ENCODE measurements at places on chromosomes 13 and 19.

DNA sequence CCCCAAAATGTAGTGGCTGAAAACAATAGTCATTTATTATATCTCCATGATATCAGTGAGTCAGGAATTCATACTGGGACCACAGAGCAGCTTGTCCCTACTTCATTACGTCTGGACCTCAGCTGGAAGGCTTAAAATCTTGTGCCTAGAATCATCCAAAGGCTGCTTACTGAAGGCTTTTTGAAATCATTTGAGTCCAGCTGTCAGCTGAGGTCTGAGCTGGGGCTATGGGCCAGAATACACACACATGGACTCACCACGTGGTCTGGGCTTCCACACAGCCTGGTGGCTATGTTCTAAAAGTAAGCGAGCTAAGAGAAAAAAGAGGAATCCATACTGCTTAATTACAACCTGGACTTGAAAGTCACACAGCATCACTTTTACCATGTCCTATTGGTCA, 209.2 kb downstream of the KCTD12 start:
- peak; percentile 41 for DNase-seq

DNA sequence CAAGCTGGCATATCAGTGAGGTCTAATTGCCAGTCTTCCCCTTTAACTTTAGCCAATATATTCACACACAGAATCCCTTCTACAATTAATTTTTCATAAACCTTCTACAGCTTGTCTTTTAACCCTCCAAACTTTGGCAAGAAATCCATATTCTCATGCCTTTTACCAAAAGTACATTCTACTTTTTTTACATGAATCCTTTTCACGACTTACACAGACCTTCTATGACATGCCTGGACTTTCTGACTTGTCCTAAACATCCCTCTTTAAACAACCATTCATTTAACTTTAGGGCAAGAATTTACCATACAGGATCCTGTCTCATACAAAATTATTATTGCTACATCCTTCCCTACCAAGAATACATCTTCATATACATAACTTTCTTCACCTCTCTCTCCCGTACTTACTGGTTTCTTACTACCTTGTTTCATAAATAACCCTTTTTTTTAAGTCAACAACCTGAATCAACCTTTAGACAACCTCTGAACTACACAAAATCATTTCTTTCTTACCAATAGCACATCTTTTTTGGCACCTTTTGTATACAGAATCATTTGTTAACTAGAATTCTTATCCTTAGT, 23.5 kb downstream of the ZNF544 start:
- no peak for DNase-seq

GRCh38 chr19:14497228-14497921, 1.4 kb upstream of the GIPC1 start:
- DNase-seq = no peak

- no peak for DNase-seq
These were observed 67.9 kb upstream of the ZNF724 start for GRCh38 chr19:23318143-23318542.

- DNase-seq = no peak
These were observed 2.4 kb downstream of the CCDC194 start for GRCh38 chr19:17391371-17392151.

GRCh38 chr19:39099341-39099740, 15.2 kb downstream of the ACP7 start:
- no peak for DNase-seq

- DNase-seq = no peak
These were observed 3.8 kb downstream of the ZIC2 start for GRCh38 chr13:99985241-99985874.

DNA sequence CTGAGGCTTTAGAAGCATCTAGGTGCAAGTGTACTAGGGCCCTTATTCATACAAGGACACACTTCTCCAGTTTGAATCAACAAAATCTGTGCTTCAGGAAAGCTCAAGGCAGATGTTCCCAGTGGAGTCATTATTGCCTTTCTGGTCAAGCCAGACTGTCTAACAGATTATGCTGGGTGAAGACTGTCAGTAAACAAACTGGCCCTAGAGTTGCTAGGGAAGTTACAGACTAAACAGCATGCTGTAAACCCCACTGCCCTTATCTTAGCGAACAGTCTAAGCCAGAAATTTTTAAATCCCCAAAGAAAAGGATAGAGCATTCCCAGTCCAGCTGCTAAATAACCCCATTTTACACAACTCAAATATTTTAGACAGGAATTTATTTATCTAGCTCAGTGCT, 1701.3 kb upstream of the PRR20A start:
- no peak for DNase-seq

- DNase-seq = no peak
These were observed 349 bp upstream of the KISS1R start for GRCh38 chr19:916645-917322.

- no peak for DNase-seq
These were observed 14.7 kb downstream of the GADD45B start for GRCh38 chr19:2490659-2491058.

DNA sequence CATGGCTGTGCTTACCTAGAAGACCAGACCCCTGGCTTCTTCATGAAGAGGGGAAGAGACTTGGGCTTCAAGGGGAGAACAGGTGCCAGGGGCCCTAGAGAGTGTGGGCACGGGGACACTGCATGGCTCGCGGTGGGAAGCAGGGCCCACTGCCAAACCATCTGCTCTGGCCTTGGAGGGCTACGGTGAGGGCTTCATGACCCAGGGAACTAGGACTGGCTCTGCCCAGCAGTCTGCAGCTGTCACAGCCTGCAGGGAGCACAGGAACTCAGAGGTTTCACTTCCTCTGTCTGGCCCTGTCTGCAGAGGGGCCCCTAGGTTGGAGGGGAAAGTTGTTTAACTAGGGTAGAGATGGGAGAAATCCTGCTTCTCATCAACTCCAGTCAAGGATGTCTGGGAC, 4.3 kb downstream of the ERCC1 start:
- DNase-seq = no peak

- DNase-seq = no peak
These were observed 166.8 kb downstream of the MAB21L1 start for GRCh38 chr13:35309706-35310105.

GRCh38 chr19:2969104-2969504, 8.3 kb upstream of the TLE6 start:
- no peak for DNase-seq

- no peak for DNase-seq
These were observed 212.5 kb upstream of the ZNF536 start for GRCh38 chr19:30159636-30160035.

GRCh38 chr19:14021474-14021873, 6.5 kb upstream of the RLN3 start:
- DNase-seq = no peak

- DNase-seq = no peak
These were observed 244.9 kb downstream of the NDFIP2 start for GRCh38 chr13:79725841-79726240.

DNA sequence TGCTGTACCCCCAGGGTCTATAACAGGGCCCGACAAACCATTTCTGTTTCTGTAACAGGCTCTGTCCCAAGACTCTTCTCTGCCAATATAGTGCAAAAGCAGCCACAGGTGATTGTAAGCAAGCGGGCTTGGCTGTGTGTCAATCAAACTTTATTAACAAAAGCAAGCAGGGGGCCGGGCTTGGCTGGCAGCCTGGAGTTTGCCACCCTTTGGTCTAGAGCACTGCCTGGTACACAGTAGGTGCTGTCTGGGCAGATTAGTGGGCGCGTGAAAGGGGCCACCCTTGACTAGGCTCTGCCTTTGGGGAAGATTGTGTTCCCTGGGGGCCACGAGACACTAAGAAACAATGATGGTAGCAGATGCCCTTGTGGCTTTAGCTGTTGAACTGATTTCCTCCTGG, 27.4 kb downstream of the CCL25 start:
- no peak for DNase-seq

DNA sequence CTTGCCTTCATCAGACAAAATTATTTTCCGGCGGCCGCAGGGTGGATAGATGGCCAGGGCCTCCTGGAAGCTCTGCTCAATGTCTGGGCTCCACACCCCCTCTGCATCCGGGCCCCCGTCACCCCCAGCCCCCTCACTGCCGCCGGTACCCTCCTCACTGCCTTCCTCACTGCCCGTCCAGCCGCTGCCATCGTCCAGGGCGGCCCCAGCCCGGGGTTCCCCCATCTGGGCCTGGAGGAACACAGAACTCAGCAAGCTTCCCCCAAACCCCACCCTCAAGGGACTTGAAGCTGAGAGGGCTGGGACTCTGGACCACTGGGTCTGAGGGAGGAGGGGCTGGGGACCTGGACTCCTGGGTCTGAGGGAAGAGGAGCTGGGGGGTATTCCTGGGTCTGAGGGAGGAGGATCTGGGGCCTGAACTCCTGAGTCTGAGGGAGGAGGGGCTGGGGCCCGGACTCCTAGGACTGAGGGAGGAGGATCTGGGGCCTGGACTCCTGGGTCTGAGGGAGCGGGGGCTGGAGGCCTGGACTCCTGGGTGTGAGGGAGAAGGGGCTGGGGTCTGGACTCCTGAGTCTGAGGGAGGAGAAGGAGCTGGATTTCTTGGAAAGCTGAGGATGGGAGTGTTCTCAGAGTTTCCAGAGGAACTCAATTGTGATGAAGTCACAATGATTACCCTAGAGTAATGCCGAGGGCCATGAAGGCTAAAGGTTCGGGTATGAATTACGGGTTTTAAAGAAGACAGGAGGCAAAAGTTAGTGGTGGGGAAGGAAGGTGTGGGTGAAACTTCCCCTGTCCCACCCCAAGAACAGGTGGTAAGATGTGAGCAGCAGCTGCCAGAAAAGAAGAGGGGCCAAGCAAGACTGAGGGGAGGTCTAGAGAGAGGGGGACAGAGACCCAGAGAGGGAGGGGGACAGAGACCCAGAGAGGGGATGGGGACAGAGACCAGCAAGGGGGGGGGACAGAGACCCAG, 2.1 kb downstream of the TEAD2 start:
- DNase-seq = no peak

DNA sequence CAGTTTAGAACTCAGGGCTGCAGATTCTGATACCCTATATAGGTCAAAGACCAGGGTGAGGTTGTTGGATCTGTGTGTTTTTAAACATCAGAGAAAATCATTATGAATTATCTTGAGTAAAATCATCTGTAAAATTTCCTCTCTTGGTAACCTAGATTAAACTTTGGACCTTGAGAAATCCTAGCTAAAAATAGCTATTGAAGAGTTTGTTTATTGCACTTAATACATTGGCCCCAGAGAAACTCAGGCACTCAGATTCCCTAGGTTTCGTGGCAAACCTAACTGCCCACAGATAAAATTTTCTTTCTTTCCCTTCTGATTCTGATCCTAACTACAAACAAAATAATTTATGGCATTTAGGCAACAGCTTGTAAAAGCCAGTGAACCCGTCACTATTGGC, 102.3 kb downstream of the GPC6 start:
- no peak for DNase-seq

GRCh38 chr19:45115809-45116615, 23.0 kb downstream of the PPP1R37 start:
- no peak for DNase-seq

GRCh38 chr13:71866335-71867130, 471 bp downstream of the DACH1 start:
- no peak for DNase-seq

DNA sequence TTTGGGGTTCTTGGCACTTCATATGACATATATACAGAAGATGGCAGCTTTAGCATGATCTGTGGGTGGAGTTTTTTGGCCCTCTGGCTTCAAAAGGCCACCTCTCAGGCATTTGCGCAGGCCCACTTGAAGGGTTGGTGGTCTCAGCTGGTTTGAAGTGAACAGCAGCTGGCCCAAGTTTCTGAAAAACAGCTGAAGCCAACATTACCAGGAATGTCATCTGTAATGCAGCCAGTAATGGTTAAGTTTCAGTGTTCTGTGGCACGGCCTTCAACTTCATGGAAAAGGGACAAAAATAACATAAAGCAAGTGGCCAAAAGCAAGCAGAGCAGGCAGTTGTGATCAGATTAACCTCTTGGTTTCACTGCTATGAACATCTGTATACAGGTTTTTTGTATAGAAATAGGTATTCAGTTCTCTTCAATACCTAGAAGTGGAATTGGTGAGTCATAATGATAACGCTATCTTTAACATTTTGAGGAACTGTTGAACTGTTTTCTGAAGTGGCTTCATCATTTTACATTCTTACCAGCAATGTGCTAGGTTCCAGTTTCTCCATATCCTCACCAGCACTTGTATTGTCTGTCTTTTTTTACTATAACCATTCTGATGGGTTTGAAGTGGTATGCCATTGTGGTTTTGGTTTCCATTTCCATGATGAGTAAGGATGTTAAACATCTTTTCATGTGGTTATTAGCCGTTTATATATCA, 245.4 kb downstream of the SHISA2 start:
- DNase-seq = no peak

DNA sequence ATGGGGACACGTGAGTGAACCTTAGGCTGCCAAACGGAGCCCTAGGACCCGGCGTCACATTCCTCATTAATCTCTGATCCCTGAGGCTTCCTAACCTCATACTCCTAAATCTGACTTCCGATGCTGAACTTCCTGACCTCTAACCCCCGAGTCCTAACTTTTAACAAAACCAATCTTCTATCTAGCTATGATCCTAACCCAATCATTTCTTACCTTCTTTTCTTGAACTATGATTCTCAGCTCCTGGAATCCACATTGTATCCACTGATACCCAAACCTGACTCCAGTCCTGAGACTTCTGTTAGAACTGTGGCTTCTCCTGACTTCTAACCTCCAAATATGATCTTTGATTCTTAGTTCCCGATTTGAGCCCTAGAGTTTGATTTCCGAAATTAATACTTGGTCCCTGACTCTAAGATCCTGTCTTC, 447 bp downstream of the NFKBIB start:
- DNase-seq = no peak

- DNase-seq = no peak
These were observed 69.1 kb downstream of the URI1 start for GRCh38 chr19:30011051-30011578.

- no peak for DNase-seq
These were observed 43.2 kb downstream of the DCLK1 start for GRCh38 chr13:36088001-36088400.

DNA sequence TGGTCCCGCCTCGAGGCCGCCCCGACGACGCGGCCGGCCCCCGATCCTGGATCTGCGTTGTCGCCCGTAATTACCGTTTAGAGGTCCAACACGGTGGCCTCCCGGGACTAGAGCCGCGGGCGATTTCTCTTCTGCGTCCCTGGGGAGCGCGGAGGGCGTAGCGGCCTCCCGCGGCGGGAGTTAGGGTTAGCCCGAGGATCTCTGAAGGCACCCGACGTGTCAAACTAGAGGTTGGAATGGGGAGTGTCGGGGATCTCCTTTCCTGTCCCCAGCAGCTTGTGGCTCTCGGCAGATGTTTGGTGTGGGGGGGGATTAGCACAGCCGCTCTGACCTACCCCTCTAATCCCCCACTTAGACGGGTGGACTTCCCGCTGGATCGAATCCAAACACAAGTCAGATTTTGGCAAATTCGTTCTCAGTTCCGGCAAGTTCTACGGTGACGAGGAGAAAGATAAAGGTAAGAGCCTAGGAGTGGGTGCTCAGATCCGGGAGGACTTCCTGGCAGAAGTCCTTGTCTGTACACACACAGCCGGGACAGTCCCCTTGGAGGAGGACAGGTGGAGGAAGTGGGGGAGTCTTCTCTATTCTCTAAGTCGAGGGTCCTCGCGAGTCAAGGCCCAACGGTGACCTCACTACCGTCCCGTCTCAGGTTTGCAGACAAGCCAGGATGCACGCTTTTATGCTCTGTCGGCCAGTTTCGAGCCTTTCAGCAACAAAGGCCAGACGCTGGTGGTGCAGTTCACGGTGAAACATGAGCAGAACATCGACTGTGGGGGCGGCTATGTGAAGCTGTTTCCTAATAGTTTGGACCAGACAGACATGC, 581 bp downstream of the CALR start:
- DNase-seq = no peak

GRCh38 chr13:52845334-52845761, 3.1 kb downstream of the PCDH8 start:
- no peak for DNase-seq

Measured in retinal pigment epithelial cell (primary cell).